ENCODE measurements at places on chromosomes 11 and 22. TPM values are rescaled to one million over a fixed set of nuclear protein-coding genes. Genes with fewer than 3 reads are reported as not detected.

The BRMS1 gene
- 25.0 TPM for total RNA-seq

DNA sequence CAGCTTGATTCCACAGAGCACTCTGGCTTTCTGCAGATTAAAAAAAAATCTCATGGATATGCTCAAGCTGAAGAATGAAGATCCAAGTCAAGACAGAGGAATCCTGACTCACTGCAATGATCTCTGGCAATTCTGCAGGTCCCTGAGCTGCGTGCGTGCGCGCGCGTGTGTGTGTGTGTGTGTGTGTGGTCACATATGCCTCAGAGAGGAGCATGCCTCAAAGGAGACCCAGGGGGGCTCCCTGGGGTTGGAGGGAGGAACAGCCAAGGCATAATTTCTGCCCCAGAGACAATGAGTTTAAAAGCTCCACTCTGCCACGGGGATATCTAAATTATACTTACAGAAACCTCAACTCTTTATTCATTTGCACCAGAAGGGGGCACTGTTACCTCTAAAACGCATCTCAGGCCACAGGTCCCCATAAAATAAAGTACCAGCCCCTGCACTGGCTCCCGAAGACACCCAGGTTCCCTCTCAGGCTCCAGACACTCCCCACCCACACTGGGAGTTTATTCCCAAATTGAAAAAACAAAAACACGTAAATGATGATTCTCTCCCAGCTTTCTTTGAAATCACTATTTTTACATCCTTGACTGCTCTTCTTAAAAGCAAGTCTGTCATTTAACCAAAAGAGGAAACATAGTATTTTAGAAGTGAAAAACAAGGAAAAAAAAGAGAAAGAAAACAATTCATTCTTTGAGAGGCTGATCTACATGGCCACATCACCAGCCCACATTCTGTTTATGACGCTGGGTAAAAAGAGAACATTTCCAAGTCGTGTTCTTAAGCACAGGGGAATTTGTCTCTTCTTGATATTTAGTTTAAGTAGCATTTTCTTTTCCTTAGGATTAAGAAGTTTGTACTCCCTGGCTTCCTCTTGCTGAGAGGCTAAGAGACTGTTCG lies 401.0 kb downstream of the LARGE1 start:
- no peaks in the 10 kb centered on the region for H3K36me3 ChIP-seq
- H3K27me3 ChIP-seq: no peaks in the 10 kb centered on the region
- DNase-seq: peak; percentile 84
- H3K27ac ChIP-seq: no peak overlapping the region
- no peak overlapping the region for H3K4me3 ChIP-seq

The SPON1 gene
- 23.3 TPM for total RNA-seq

DNA sequence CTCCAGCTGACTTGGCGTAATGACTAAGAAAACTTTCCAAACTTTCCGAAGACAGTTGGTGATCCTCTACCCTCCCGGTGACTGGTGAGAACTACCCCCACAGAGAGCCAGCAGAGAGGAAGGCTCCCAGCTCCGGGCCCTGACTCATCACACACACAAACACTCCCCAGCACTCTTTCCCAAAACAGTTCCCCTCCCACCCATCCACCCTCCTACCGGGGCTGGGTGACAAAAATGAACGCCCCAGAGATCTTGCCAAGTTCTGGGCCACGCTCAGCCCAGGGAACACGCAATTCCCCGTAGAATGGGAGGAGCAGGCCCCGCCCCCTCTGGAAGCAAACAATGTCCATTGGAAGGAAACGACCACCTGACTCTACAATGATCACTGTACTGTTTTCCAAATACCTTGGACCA lies 21.3 kb upstream of the JAM3 start:
- H3K27me3 ChIP-seq: peaks cover 16% of the 10 kb centered on the region
- peaks cover 21% of the 10 kb centered on the region for H3K4me1 ChIP-seq
- H3K36me3 ChIP-seq: no peaks in the 10 kb centered on the region
- H3K4me3 ChIP-seq: no peak overlapping the region
- DNase-seq: no peak

DNA sequence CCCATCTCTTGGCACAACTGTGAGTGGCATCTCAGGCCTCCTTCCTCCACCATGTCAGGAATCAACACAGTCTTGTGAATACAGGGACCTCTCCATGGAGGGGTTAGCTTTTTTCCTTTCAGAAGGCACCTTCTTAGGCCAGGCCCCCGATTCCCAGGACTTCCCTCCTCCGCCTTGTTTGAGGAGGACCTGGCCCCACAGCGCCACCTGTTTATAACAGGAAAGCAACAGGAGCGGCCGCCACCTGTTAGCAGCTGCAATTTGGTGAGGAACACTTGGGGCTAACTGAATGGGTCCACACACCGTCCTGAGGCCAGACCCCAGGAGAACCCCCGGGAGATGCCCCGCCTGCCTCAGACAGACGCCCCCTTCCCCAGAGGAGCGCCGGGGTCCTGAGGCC lies 3.8 kb upstream of the PKP3 start:
- no peaks in the 10 kb centered on the region for H3K4me1 ChIP-seq
- no peak overlapping the region for H3K27ac ChIP-seq
- DNase-seq: no peak

- no peak overlapping the region for H3K4me3 ChIP-seq
- H3K27ac ChIP-seq: no peak overlapping the region
- H3K4me1 ChIP-seq: peaks cover 10% of the 10 kb centered on the region
Observed at GRCh38 chr11:121557348-121557747, 104.6 kb upstream of the SORL1-AS1 start.

The MTFP1 gene
- 8.2 TPM for total RNA-seq
